ENCODE measurements at places on chromosomes 4 and X.

DNA sequence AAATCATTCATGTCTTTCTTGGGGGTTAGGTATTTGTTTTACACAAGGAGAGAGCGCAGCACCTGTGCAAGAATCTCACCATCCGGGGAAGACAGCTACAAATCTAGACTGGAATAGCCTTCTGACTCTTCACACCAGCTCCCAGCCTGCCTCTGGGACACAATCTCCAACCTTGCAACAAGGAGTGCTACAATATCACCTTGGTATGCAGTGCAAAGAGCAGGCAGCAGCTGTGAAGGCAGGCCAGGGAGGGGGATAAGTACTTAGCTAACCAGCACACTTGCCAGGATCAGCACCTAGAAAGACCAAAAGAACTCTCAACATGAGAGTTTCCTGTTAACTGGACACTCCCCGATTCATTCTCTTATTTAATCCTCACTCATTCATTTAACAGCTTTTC, 235.3 kb downstream of the AR start:
- DNase-seq = no peak

DNA sequence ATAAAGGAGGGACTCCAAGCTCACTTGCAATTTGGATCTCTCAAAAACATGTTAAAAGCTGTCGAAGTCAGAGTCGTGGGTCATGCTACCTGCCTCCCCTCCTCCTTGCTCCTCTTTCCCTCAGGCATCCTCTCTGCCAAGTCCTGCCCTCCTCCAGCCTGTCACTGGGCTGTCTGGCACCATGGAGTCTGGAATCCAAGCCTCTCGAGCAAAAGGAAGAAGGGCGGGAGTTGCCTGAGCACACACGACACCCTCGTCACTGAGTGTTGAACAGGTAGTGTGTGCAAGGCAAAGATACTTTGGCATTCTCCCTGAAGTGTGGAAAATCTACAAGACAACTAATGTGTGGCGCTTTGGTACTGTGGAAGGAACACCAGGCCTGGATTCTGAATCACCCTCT, 62.2 kb downstream of the HAUS3 start:
- peak; percentile 33 for DNase-seq

DNA sequence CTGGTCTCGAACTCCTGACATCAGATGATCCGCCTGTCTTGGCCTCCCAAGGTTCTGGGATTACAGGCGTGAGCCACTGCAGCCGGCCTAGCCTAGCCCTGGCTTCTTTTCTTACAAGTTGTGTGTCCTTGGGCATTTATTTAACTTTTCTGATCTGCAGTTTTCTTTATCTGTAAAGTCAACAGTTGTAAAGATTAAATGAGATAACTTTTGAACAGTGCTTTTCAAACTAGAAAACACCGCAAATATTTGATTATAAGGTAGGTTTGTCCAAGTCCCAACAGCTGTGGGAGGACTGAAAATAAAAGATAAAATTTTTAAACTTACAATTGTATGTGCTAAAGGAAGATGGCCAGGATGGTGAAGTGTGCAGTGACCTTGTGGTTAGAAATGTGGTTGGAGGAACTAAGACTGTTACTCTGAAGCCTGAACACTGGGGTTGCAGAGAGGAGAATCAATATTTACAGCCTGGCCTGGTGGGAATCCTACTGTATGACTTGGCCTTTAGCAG, 44.8 kb downstream of the GSX2 start:
- DNase-seq = no peak

DNA sequence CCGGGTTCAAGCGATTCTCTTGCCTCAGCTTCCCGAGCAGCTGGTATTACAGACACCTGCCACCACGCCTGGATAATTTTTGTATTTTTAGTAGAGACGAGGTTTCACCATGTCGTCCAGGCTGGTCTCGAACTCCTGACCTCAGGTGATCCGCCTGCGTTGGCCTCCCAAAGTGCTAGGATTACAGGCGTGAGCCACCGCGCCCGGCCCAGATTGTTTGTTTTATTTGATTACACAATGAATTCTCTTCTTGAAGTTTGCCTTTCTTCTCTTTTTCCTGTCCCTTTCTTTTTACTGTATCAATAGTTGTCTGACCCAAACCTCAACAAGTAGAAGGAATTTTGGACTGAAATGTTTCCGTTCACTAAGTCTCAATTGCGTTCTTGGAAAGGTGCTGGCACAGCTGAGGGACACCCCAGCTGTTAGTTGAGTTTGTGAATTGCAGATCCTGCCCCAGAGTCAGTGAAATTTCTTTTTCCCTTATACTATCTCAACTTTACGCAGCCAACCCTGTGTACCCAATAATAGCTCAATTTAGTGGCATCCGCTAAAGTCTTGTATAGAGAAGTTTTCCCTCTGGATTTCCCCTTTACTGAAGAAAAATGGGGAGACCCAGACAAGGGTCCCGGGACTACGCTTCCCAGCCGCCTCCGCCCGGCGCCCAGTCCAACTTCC, 639 bp upstream of the MTM1 start:
- DNase-seq = no peak

GRCh38 chr4:54658252-54659093, 716 bp downstream of the KIT start:
- DNase-seq = peak; percentile 44

DNA sequence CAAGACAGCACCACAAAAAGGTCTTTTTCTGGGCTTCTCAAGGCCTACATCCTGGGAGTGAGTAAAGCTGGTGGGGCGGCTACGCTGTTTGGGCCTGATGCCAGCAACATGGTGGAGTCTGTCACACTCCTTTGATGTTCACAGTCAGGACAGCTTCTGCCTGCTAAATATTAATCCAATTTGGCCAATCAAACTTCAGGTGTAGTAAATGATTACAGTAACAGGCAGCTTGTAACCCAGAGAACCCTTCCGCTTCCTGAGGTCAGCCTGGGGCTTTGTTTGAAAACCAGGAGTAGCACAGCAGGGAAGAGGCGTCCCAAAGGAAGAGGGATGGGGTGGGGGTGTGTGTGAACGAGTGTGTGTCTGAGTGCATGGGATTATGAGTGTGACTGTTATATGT, 220.4 kb downstream of the MAML3 start:
- no peak for DNase-seq

- no peak for DNase-seq
Measured at GRCh38 chrX:66110112-66110511, 53.9 kb upstream of the HEPH start.

GRCh38 chr4:184102927-184103326, 114.7 kb downstream of the ENPP6 start:
- no peak for DNase-seq

DNA sequence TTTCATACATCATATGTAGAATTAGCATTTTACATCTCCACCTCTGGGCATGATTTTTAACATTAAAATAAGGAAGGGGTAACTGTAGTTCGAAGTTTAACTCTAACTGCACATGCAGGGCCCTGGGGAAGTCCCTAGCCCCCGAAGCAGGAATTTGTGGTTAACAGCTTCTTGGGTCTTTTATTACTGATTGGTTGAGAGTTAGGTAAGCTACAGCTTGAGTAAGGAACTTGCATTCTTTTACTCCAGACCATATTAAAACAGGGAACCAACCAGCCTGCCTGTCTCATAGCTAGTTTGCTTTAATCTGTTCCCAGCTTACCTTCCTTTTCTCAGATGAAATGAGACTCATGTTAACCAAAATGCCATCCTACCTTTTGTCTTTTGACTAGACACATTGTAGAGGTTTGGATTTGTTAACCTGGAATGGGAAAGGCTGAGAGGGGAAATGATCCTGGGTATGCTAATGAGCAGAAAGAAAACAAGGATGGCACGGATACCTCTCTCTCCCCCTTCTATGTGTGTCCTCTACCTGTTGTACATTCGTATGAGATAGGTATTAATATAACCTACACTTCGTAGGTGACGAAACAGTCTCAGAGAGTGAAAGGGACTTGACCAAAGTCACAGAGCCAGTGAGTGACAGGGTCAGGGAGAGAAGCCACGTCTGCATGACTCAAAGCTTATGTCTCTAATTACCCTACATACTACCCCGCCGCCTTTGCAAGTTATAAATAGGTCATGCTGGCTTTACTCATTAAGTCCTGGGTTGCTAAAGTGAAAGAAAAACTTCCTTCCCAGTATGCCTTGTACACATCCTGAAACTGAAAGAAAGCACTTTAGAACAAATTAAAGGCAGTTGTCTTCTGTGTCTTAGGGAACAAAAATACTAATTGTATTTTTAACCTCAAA, 119.5 kb upstream of the AFF2 start:
- no peak for DNase-seq

GRCh38 chr4:166481055-166481454, 608.0 kb downstream of the TLL1 start:
- no peak for DNase-seq

DNA sequence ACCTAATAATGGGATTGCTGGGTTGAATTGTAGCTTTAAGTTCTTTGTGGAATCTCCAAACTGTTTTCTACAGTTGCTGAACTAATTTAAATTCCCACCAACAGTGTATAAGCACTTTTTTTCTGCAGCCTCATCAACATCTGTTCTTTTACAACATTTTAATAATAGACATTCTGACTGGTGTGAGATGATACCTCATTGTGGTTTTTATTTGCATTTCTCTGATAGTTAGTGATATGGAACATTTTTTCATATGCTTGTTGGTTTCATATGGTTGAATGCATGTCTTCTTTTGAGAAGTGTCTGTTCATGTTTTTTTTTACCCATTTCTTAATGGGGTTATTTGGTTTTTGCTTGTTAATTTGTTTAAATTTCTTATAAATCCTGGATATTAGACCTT, 1718.9 kb downstream of the C4orf33 start:
- no peak for DNase-seq

GRCh38 chr4:732911-733630, 27.4 kb downstream of the PCGF3 start:
- no peak for DNase-seq

DNA sequence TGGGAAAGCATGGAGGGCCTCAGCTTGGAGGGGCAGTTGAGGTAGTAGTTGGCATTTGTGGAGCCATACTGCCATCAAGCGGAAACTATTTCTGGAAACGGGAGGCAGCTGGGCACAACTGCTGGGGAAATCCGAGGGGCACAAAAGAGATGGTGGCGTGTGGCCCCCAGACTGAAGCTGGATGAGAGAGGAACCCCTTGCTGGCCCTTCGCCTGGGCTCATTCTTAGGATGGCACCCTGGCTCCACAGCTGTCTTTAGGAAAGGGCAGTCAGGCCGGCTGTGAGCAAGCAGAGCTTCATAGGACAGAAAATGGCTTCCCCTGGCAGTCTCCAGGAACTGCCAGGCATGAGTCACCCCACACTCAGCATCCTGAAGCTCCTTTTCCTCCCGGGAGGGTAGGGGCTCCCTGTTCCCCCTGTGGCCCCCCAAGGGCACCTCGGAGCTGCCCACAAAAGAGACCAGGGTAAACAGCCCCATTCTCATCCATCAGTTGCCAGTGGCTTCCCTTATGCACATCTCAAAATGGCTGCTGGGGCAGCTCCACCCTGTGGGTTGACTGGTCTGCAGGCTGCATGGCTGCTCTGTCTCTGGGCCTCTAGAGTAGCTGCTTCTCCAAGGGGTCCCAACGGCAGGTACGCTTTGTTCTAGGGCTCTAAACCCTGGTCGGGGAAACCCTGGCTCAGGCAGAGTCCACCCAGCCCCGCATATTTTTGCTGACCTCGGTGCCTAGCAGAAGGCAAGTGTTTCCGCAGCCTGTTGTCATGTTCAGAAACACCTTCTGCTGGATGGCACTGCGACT, 64.7 kb downstream of the NBDY start:
- no peak for DNase-seq

- DNase-seq = peak; percentile 9
Measured at GRCh38 chr4:134544303-134544770, 342.7 kb upstream of the PABPC4L start.

- DNase-seq = no peak
Measured at GRCh38 chrX:39152106-39152649, 350.9 kb downstream of the MID1IP1 start.

DNA sequence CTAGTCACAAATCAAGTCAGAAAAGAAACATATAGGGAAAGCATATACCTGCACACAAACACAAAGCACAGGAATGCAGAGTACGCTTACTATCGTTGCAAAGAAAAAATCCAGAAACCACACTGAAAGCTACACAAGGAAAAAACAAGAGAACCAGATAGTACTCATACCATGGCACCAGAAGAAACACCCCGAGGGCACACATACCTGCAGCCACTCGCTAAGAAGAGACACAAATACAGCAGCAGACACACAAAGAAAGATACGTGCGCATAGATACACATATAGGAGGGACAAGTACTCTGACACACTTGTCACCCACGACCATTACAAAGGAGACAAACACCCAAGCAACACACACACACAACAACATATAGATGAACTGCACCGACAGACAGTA, 1.4 kb upstream of the SLC38A5 start:
- no peak for DNase-seq

DNA sequence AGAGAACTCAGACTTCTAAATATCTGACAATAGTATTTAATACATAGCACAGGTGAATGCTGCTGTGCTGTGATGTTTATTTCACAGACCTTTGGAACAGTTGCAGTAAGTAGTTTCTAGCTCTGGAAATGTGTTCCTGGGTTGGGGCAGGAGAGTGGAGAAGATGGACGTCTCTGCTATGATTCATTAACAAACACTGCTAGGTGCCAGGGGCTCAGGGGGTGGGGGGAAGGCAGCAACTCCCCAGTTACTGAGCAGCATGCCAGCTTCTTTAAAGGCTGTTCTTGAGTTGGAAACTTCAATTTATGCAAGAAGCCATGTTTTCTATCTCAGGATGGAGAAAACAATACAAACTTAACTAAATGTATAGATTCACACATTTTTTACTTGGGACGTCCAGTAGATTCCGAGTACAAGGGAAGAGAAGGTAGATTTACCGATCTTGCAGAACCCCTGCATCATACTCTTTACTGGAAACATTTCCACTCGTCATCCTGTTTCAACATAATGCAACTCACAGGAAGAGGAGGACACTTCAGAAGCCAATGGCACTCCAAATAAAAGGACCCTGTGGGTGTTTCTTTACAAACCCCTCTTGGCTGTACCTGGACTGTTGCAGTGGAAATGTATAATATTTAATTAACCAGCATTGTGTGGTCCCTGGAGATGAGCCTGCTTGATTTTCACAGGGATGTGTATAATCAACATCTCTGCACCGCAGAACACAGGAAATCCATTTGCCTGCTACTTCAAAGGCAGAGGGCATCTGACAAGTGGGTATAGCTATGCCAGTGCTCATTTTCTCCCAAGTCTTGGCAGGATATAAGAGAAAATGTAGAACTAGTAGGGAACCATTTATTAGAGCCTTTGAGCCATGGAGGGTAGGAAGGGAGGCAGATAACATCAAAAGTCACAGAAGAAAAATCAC, 171.4 kb downstream of the SH3KBP1 start:
- DNase-seq = peak; percentile 45

All from DMS79 treated with DMSO at 0.1 percent for 48 hours (cell line).